NAMALWA (cell line): ENCODE measurements at places on chromosomes 2 and 18.

DNA sequence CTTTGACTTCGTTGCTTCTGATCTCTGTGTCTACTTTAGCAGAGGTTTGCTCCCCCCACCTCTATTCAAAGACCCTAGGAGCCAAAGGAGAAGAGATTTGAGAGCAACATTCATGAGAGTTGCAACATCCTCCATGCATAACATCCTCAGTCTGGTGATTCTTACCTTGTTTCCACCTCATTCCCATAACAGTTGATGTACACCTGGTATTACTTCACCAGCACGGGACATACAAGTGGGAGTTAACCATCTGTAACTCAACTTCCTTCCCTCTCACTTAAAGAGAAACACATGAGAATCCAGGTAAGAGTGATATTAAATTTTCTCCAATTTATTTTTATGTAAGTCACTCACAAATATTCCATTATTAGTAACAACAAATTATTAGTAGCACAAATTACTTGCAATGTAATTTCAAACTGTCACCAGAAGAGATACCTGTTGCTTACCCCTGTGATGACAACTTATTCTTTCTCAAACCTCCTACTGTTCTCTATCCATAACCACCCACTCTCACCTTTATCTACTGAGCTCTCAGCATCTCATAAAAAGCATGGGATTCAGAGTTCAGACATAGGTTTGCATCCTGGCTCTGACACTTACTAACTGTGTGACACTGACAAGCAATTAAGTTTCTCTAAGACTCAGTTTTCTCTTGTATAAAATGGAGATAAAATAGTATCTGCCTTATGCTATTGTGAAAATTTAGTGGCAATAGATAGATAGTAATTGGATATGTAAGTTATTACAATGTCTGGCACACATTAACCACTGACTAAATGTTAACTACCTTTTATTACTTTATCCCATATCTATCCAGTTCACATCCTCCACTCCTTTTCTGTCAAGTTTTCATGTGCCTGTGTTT, 184.6 kb upstream of the SRD5A2 start:
- no peak for DNase-seq

- DNase-seq = no peak
Observed at GRCh38 chr2:43417300-43417699, 178.5 kb downstream of the THADA start.

- DNase-seq = no peak
Observed at GRCh38 chr18:8708670-8709069, 3.3 kb downstream of the MTCL1 start.

GRCh38 chr2:235854276-235854675, 313.9 kb downstream of the GBX2 start:
- DNase-seq = no peak

DNA sequence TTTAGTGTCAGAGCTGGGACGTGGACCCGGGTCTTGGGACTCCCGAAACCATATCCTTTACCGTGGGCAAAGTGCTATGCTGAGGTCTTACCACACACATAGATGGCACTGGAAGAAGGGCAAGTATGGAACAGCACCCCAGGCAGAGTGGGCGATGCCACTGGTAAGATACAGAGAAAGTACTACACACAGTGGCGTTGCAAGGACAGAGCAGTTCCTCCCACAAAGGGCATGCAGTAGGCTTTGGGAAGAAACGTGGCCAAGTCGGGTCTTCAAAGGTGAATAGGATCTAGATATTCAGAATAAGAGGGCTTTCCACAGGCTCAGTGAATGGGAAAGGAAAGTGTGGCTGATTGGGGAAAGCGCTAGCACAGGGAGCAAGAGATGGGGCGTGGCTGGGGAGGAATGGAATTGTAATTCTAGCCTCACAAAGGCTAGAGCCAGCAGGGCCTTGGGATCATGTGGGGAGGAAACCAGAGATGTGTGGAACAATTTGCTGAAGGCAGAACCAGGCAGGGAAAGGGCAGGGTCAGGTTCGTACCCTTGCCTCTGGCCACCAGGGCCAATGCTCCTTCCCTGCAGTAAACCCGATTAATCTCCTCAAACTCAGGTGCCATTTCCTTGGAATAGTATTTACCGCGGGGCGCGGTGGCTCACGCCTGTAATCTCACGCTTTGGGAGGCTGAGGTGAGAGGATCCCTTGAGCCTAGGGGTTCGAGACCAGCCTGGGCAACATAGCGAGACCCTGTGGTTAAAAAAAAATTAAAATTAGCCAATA, 36.0 kb downstream of the PCBP1 start:
- DNase-seq = no peak

DNA sequence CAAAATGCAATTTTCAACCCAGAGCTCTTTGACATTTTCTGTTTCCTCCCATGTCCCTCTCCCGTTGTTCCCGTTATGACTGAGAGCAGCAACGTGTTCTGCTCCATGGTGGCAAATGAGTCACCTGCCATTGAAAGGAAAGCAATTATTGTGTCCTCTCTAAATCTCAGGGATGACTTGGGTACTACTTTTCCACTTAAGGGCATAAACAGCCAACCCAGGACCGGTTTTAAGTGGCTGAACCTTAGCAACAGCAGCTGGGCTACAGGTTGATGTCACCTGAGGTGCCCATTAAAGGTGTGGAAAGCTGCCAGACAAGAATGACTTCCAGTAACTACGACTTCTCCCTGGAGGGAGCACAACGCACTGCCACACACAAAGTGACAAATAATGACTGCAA, 236.8 kb downstream of the NCKAP5 start:
- no peak for DNase-seq

GRCh38 chr2:217070043-217070430, 210.2 kb upstream of the TNP1 start:
- no peak for DNase-seq
